ENCODE measurements at places on chromosomes 7 and 10.

- no peak for DNase-seq
Measured at GRCh38 chr7:832968-833424, 720 bp downstream of the SUN1 start.

DNA sequence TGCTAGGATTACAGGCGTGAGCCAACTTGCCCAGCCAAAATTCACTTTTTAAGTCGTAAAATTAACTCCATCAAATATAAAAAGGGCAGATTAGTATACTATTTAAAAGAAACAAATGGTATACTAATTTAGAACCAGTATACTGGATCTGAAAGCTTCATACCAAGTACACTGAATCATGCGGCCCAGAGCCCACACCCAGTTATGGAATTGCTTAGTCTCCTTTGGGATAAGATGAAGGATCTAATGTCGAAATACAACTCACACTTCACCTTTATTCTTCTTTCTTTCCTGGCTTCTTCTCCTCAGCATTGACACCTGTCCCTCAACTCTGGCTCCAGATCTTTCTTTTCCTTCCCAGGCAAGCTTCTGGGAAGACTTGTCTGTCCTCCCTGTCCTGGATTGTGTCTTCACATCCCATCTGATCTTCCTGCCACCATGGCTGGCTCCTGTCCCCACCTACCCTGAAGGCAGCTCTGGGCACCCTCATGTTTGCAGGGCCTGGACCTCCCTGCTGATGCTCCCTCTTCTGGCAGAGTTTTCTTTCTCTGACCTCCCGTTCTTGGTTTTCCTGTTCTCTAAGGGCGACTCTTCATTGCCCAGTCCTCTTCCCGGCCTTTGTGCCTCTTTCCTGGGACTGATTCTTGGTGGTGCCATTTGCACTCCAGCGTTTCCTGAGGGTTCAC, 57.8 kb upstream of the CTBP2 start:
- no peak for DNase-seq

DNA sequence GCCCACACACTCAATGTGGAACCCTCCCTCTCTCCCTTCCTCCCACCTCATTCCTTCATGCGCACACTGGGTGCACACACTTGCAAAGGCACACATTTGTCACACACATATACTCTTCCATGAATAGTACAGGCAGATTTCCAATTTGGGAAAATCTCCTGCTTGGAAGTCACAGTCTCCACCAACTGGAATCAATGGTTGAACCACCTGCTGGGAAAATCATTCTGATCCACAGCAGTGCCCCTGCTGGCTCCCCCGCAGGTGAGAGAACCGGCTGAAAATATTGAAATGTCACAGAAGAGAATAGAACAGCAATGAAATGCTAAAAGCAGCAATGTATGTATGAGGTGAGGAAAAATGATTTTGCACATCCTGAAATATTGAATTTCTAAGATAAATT, 232.7 kb downstream of the ADAM12 start:
- no peak for DNase-seq

DNA sequence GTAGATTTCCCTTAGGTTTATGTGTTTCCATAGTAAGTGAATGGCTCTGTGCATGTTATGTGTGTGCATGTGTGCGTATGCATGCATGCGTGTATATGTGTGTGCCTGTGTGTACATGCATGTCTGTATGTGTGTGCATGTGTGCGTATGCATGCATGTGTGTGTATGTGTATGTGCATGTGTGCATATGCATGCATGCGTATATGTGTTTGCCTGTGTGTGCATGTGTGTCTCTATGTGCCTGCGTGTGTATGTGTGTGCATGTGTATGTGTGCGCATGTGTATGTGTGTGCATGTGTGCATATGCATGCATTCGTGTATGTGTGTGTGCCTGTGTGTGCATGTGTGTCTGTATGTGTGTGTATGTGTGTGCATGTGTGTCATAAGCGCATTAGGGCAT, 98.8 kb upstream of the AGBL3 start:
- no peak for DNase-seq

DNA sequence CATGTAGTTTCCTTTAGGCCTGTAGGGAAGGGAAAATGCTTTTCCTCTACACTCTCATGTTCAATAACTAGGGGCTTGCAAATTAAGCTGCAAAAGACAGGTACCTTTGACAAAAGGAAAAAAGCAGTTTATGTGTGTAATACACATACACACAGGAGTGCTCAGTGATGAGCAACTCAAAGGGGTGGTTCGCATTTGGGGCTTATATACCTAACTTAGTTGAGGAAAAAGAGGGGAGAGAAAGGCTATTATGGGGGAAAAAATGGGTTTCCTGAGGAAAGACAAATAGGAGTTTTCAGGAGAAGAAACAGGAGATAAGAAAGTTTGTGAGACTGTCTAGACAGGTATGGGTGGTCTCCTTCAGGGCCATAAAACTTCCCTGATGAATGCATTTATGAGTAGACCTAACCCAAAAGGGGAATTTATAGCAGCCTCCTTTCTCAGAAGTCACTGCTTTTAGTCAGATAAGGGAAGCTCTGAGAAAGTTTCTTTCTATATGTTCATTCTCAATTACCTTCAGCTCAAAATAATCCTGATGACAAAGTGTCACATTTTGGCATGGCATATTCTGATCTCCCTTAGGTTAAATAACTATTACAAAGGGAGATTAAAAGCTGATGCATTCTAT, 55.2 kb upstream of the EZH2 start:
- no peak for DNase-seq

- DNase-seq: no peak
Measured at GRCh38 chr10:113384181-113384580, 168.7 kb upstream of the HABP2 start.

- peak; percentile 33 for DNase-seq
Measured at GRCh38 chr7:17985473-17986239, 42.0 kb downstream of the PRPS1L1 start.

DNA sequence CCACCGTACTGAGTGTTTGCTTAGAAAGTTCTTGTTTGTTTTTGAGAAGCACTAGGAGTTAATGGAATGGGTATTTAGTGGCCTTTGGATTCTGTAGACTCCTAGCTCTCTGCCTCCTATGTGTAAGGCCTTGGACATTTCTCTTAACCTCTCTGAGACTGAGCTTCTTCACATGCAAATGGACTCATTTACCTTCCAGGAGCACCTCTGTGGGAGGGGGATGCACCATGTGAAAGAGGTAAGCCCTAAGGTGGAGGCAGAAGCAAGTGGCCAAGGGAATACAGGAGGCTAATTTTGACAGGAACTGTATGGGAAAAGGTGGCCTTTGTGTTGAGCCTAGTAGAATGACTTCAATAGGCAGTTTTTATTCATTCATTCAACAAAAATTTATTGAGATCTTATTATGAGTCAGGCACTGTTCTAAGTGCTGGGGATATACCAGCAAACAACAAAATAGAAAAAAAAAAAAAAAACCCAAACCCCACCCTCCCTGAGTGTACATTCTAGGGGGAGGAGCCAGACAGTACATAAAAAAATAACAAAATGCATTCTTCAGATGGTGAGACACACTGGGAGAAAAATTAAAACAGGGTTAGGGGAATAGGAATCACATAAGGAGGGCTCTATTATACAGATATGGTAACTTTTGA, 9.2 kb upstream of the EPHA1 start:
- DNase-seq: no peak

DNA sequence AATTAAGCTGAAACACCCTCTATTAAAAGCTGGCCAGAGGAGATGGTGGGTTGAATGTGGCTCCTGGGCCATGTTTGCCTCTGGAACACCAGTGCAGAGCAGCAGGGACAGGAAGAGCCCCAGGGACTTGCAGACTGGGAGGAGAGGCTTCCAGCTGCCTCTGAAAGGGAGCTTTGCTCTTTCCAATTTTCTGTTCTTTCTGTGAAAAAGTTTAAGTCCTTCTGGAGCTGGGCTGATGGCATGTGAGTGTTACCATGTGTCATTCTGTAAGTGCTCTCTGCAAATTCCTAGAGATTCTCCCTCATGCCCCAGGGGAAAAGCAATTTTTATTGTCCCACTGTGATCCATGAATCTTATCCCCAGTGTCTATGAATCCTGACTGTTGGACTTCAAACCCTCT, 112.8 kb upstream of the LANCL2 start:
- no peak for DNase-seq

- no peak for DNase-seq
Measured at GRCh38 chr10:96984541-96985131, 152.5 kb downstream of the LCOR start.

- no peak for DNase-seq
Measured at GRCh38 chr7:33276325-33276724, 147.0 kb downstream of the BBS9 start.

DNA sequence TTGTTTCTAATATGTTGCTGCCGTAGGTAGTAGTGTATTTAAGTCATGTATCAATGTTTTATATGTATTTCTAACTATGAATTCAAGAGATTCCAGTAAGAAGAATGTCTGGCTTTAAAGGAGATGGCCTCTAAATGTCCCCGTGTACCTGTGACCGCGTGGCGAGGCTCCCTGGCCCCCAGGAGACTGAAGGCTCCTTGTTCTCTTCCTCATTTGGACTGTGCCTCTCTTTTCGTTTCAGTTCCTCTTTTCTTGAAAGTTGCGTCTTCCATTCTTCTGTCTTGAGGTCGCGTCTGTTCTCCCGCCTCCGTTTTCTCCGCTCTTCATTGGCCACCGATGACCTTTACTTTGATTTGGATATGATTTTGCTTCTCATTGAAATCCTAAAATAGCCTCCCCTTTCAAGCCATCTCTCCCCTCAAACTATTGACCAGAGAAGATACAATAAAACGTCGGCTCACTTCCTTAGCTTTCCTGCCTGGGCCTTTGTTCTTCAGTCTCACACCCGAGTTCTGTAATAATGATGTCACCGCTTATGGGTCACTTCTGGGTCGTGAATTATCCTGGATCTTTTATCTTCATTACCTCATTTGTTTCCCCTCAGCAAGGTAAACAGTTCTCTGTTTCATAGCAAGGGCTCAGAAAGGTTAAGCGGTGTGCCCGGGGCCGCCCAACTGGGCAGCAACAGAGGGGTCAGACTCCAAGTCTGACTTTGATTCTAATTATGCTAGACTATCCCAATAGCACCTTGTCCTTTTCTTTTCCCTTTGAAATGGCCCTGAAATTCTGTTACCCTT, 28.7 kb downstream of the WIPI2 start:
- no peak for DNase-seq

GRCh38 chr10:930625-931325, 730 bp downstream of the LARP4B start:
- peak; percentile 39 for DNase-seq

DNA sequence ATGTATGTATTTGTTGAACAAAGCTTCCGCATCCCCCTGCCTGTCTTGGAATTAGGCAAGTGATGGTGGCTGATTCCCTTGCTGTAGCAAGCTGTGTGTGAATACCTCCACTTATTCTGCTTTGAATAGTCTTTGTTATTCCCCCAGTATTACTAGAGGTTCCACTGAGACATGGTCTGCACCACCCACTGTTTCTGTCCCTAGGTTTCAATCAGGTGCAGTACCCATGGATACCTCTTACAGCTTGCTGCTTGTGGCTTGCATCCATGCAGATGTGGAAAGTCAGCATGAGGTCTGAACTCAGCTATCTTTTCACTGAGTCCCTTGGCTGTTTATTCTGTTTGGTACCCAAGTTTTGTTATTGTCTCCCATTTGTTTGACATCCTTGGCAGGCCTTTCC, 447.4 kb downstream of the GRM8 start:
- no peak for DNase-seq

GRCh38 chr7:105306298-105306748, 82.4 kb downstream of the SRPK2 start:
- no peak for DNase-seq

DNA sequence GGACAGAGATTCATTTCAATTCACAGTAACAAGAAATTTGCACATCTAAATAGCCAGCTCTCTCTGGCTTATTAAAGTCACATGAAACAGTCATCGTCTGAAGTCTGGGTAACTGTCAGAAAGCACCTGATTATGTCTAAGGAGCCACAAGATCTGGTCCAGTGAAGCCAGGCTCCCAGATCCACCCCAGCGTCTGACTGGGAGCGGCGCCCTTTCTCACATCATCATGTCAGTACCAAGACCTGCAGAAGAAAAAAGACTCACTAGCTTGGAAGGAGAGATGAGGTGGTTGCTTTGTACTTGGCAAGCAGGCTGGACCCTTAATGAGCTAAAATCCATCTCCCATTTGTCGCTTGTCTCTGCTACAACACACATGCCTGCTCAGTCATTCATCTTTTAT, 58.4 kb downstream of the VOPP1 start:
- no peak for DNase-seq

GRCh38 chr7:101081432-101081831, 3.8 kb upstream of the TRIM56 start:
- no peak for DNase-seq

- DNase-seq: no peak
Measured at GRCh38 chr7:15508258-15508657, 53.6 kb downstream of the AGMO start.

DNA sequence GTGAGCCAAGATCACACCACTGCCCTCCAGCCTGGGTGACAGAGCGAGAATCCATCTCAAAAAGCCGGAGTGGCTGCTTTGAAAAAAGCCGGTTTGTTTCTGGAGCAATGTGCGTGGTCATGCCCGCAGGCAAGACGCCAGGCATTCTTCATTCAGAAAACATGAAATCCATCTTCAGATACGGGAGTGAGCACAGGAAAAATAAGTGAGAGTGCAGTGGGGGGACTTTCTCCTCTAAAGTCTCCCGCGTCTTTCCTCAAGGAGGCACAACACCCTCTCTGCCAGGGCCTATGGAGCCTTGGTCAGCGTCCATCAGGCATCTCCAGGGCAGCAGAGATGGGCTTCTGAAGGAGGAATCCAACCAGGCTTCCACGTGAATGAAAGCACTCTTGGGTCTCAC, 62.3 kb upstream of the DGKI start:
- no peak for DNase-seq

DNA sequence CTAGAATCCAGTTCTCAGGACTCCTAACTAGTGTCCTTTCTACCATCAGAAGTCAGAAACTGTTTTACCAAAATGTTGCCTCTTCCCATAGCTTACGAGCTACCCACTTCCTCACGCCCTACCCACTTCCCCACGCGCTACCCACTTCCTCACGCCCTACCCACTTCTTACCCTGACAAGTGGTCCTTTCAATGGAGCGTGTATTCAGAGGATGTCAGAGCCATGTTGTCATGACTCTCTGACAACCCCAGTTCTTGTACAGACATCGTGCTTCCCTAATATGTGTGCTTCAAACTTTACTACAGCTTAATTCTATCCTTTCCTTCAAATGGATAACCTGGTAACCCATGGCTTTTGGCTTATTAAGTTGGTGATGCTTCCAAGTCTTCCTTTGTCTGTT, 84.8 kb upstream of the PHF14 start:
- no peak for DNase-seq
